ENCODE measurements at places on chromosomes 7 and 10.

DNA sequence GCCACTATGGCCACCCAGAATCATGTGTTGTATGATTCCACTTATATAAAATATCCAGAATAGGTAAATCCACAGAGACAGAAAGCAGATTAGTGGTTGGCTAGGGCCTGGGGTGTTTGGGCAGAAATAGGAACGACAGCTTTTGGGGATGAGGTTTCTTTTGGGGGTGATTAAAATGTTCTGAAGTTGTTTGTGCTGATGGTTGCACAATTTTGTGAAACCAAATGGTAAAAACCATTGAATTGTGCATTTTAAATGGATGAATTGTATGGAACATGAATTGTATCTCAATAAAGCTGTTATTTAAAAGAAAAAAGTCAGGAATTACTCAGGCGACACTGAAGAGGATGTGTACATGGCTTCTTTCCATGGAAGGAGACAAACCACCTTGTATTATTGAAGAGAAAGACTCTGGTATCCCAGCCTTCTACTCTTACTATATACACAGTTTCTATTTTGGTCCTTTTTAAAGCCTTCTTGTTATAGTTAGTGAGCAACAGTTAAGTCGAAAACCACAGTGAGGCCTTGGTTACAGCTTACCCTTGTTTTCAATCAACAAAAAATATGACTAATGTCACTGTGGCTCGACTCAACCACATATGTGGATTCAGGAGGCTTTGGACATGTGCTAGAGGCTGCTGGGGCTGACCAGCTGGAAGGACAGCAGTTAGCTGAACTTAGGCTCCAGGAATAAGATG lies 57.1 kb upstream of the KMT2E start:
- no peak for DNase-seq

GRCh38 chr10:11757454-11757820 lies 15.3 kb downstream of the ECHDC3 start:
- no peak for DNase-seq

- DNase-seq = no peak
These were observed 4.2 kb downstream of the FAM53B start for GRCh38 chr10:124739986-124740368.

- DNase-seq = peak; percentile 62
These were observed 270.5 kb upstream of the MKLN1 start for GRCh38 chr7:131057015-131057793.

GRCh38 chr7:55912748-55913158 lies 25.5 kb downstream of the ZNF713 start:
- DNase-seq = no peak

DNA sequence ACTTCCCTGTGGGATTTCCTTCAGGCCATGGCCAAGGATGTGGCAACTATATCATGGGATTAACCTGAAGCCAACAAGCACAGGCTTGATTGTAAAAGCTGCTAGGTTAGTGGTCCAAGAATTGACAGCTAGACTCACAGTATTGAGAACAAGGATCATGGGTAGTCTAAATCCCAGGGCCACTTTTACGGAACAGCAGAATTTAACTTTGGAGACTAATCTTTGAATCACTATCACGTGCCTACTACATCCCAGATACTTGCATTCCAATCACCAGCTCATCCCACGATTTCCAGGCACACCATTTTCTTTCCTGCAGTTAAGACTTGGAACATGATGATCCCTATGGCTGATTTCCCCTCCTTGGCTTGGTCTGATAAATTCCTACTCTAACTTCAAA lies 65.6 kb upstream of the ADO start:
- DNase-seq = no peak

GRCh38 chr7:93359520-93360198 lies 127.5 kb downstream of the VPS50 start:
- no peak for DNase-seq

DNA sequence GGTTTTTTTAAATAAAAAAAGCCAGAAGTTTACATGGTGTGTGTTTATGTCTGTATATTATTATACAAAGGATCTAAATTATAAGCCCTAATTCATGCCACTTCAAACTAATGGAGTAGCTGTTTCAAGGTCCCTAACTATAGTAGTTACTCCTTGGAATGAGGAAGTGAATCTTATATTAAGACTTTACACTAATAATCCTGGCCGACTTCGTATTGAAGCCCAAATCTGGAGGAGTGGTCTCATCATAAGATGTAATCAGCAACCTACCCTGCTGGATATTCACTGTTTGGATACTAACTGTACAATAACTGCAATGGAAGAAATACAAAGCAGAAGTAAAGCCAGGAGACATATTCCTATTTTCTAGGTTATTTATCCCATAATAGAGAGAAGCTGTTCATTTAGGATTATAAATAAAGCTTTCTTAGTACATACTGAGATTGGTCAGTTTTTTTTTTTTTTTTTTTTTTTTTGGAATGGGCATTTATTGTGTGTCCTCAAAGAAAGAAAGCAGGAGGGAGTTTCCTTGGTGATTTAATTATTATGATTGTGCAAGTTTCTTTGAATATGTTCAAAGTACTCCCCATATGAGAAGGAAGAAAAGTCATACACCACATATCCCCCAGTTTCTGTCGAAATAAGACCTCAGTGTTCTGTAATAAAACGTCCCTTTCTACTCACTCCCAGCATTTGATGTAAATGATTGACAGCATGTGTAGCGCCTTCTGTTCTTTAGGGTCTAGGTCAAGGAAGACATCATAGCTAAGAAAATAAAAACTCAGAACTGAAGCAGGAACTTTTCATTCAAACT lies 397.8 kb downstream of the EXOC4 start:
- no peak for DNase-seq

GRCh38 chr7:33040803-33041516 lies 21.6 kb downstream of the NT5C3A start:
- DNase-seq = peak; percentile 89

GRCh38 chr10:18608596-18608995 lies 42.8 kb downstream of the NSUN6 start:
- DNase-seq = no peak

DNA sequence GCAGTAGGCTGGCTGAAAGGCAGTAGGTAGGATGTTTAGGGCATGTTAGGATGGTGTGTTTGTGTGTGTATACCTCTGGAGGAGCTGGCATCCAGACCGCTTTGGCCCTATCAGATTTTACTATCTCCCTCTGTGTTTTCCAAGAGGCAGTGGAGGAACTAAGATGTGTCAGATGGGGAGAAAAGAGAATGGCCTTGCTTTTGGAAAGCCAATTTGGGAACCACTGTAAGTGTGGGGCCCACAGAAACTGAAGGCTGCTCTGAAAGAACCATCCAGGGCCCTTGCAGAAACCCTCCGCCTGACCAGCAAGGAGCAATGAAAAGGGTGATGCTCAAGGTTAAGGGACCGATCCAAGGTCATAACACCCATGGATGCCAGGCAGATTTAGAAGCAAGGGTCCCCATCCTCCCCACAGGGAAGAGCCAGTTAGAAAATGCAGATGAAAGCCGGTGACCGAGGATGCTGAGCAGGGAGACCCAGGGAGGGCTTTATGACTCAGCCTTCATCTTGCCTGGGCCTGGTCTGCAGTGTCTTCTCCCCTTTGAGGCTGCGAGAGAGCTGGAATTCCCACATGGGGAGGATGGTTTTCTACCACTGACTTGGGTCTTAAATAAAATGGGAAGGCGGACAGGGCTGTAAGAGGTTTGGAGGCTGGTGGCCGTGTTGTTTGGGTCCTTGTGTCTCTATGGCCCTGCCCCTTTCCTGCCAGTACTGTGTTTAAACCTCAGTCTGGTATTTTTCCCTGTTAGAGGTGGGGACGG lies 275.8 kb downstream of the LRMDA start:
- no peak for DNase-seq

GRCh38 chr7:41238851-41239331 lies 464.0 kb downstream of the INHBA start:
- no peak for DNase-seq

- no peak for DNase-seq
These were observed 269.1 kb downstream of the ZMYND11 start for GRCh38 chr10:404346-404745.

DNA sequence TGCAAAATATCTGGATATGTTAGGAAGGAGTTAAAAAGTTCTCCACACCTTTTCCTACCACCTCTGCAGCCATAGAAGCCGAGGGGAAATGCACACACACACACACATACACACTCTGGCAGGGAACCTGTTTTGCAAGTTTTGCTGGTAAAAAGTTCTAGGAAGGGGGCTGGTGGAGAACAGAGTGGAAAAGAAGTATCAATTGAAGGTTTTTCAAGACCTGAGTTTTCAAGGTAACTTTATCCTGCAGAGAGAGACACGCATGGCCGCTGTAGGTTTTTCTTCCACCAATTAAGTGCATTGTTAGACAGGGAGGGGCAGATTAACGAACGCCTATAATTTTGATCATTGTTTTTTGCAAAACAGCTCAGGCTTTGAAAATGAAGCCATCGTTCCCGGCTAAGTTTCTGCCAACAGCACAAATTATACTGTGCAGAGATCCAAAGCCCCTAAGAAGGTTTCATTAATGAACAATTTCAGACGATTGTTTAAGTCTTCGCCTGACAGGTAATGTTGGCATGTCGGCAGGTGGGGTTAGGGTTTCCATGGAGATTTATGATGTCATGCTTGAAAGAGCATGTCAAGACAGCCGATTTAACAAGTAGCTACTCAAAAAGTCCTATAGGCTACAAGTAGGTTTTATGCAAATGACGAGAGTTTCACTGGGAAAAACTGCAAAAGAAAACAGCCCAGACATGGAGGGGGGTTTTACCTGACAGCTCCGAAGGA lies 29.7 kb downstream of the KIAA1217 start:
- DNase-seq = no peak

- no peak for DNase-seq
These were observed 17.5 kb upstream of the KIF20B start for GRCh38 chr10:89683883-89684282.

GRCh38 chr7:36620166-36620708 lies 104.1 kb downstream of the AOAH start:
- no peak for DNase-seq

- DNase-seq = no peak
These were observed 621.3 kb upstream of the DPP6 start for GRCh38 chr7:153430931-153431330.

DNA sequence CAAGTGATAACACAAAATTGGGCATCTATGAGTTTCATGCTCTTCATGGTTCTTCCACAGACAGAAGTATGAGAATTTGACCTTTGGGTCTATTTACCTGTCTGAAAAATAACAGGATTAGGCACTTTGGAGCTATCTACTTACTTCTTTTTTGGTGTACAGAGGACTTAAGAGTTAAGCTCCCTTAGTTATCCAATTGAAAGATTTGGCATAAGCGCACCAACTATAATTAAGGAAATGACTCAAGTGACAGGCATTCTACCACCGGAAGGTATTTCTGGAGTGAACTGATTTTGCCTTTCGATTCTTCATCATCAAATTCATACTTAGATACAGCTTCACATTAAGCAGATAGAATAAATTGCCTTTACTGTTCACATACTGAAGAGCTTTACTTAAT lies 43.9 kb downstream of the IFIT5 start:
- DNase-seq = no peak

DNA sequence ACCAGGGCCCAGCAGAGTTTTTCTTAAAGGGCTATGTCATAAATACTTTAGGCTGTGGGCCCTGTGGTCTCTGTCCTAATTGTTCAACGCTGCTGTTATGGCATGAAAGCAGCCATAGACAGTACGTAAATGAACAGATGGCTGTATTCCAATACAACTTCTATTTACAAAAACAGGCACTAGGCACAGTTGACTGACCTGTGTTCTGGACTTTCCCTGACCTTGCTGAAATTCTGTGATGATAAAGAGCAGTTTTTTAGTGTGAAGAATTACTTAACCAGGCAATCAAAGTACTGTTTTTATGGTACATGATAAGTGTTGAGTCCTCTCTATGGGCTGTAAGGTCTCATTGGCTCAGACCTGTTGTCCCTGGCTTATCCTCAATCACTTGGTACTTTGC lies 17.1 kb downstream of the PDCD11 start:
- no peak for DNase-seq

DNA sequence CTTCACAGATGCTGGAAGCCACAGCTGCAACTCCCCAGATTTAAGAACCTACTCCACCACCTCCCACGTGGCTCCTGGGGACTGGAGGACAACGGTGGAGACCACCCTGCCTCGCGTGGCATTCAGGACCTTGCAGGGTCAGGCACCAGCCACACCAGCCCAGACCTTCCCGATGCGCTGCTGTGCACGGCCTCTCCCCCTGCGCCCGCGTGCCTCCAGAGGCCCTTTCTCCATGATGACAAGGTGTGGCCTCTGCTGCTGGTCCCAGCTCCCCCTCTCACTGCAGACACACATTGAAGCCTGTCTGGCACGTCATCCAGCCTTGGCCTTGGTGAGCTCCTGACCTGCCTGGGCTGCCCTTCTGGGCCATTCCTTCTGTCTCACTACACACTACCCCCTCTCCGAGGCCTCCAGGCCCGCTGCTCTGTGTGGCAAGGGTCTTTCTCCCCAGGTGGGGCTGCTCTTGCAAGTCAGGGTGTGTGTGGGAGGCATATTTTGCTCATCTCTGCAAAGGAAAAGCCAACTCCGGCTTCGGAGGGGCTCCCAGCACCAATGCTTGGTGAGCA lies 254.8 kb downstream of the MAD1L1 start:
- DNase-seq = no peak

DNA sequence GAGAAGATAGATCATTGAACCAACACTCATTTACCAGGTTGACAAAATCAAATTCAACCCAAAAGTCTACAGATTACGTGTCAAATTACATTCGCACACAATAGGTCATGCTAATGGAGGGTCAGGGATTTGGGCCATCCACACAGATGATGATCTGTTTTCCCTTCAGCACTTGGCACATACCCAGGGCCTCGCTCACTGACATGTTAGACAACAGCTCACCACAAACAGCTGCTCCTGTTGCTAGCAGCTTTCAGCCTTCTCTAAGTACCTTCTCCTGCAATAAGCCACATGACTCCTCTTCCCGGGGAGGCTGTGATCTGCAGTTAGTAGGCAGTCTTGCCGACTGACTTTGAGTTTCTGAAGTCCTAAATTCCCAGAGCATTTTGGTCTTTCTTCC lies 18.4 kb downstream of the NKX2-3 start:
- no peak for DNase-seq

DNA sequence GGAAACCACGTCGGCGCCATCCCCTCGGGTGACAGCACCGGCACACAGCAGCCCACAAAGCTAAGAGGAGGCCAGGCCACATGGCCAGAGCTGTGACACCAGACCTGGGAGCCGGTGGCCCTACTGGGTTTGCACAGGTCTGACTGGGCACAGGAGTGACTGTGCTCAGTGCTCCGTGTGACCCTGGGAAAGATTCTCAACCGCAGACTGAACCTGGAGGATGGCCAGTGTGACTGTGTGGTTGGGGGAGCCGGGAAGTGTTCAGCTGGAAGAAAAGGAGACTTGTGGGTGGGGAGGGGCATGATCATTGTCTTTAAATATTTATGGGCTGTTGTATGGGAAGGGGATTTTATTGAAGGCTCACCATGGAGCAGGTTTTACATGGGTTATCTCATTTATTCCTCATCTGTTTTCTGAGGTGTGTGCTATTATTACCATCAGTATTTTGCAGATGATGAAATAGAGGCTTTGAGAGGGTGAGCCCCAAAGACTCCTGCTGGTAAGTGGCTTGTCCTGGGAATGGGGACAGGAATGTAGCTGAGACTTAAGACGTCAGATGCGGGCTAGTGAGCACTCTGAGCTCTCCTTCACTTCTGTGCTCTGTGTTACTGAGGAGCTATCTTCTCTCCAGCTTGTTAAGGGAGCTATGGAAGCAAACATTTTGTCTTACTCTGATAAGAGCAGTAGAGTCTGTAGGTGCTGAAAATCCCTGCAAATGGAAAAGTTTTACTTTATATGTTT lies 127.5 kb downstream of the TMEM178B start:
- DNase-seq = no peak

GRCh38 chr10:128793726-128794655 lies 667.8 kb upstream of the MKI67 start:
- DNase-seq = no peak

GRCh38 chr7:128347647-128348097 lies 4.0 kb upstream of the RBM28 start:
- peak; percentile 56 for DNase-seq

- peak; percentile 30 for DNase-seq
These were observed 3.6 kb upstream of the EXOC6 start for GRCh38 chr10:92844746-92845145.

Measured in T47D (cell line).